ENCODE measurements at places on chromosomes 12 and 14. TPM values are rescaled to one million over a fixed set of nuclear protein-coding genes. Genes with fewer than 3 reads are reported as not detected.
A peak's percentile ranks its signal among the peaks of the same experiment; 100 is the strongest.

GRCh38 chr14:35333264-35333730 is 41.1 kb downstream of the PSMA6 start:
- H3K36me3 ChIP-seq: no peaks in the 10 kb centered on the region
- no peaks in the 10 kb centered on the region for H3K27me3 ChIP-seq
- H3K27ac ChIP-seq: peak overlapping the region; percentile 18
- DNase-seq: no peak
- peaks cover 67% of the 10 kb centered on the region for H3K4me1 ChIP-seq

DNA sequence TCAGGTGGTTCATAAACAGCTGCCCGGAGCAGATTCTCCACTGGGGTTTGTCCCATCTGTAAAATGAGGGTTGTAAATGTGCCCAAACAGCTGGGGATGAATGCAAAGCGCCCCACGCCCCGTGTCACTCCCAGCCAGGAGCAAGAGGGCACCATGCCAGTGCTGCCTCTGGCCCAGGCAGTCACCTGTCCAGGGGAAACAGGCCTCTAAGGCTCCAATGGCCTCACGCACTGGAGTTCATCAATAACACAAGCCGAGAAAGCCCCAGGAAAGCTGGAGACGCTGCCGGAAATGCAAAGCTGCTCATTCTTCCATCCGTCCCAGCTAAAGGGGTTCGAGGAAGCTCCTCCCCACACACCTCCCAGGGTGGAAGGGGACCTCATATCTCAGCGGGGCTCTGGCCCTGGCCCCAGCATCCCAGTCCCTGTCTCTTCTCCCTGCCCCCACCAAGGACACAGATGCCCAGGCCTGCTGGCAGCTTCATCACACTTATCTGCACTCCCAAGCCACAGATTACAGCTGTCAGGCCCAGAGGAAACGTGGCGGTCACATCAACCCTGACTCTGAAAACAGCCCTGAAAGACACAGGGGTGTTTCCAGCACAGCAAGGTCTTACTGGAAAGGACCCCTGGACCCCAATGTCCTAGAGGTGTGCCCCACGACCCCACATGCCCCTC is 21.5 kb downstream of the SCARB1 start:
- DNase-seq: no peak
- H3K27ac ChIP-seq: no peak overlapping the region
- peaks cover 17% of the 10 kb centered on the region for H3K4me1 ChIP-seq
- no peaks in the 10 kb centered on the region for H3K27me3 ChIP-seq

GRCh38 chr14:95359994-95360826 is 40.5 kb upstream of the CLMN start:
- H3K4me1 ChIP-seq: no peaks in the 10 kb centered on the region
- H3K27me3 ChIP-seq: no peaks in the 10 kb centered on the region
- no peak for DNase-seq
- H3K36me3 ChIP-seq: no peaks in the 10 kb centered on the region

DNA sequence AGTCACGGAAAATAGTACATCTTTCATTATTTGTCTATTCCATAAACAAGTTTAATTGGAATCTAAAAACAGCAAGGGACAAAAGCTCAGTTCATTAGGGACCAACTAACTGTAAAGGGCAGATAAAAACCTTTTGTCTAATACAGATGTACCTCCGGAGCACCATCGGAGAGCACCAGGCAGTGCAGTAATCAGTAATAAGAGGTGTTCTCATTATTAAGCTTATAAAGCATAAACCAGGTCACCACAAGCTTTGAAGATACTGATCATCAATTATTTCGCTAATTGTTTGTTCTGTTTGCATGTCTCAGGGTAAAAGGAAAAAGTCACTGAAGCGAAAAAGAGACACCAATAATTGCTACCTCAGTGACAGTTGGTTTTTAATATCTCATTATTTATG is 207.3 kb upstream of the PRKD1 start:
- H3K4me3 ChIP-seq: no peak overlapping the region
- no peaks in the 10 kb centered on the region for H3K4me1 ChIP-seq
- no peak for DNase-seq
- no peaks in the 10 kb centered on the region for H3K36me3 ChIP-seq
- H3K27me3 ChIP-seq: no peaks in the 10 kb centered on the region
- H3K27ac ChIP-seq: no peak overlapping the region

GRCh38 chr14:34336501-34336900 is 125.5 kb downstream of the SPTSSA start:
- no peaks in the 10 kb centered on the region for H3K27me3 ChIP-seq
- no peaks in the 10 kb centered on the region for H3K36me3 ChIP-seq
- H3K27ac ChIP-seq: no peak overlapping the region
- no peak overlapping the region for H3K4me3 ChIP-seq

DNA sequence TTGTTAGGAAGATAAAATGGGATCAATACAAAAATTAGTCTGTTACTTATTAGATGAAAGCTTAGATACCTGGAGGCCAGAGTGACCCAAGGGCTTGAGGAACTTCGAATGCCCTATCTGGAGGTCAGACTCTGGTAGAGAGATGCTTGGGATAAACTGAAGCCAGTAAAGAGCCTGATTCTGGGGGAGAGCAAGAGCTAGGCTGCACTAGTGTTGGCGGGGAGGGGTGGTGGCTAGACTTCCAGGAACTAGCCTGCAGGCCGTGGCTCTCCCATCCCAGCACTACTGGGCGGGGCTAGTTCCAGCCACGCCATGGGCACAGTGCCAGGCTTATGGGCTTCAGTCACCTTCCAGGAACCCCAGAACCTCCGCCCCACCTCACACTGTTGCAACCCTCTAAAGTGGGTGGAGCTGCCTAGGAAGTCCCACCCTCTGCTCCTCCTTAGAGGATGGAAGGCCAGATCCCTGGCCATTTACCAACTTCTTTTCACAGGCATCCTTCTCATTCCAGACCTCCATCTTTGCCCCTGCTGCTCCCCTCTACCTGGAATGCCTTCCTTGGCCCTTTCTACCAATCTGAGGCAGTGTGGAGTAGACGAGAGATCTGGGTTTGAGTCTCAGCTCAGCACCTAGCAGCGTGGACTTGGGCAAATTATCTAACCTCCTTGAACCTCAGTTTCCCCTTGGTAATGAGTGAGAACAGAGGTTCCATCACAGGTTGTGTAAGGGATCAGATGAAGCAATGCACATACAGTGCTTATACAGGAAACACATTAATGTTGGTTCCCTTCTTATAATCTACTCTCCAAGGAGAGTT is 6.3 kb upstream of the NFE2 start:
- H3K4me1 ChIP-seq: peaks cover 32% of the 10 kb centered on the region
- no peak overlapping the region for H3K27ac ChIP-seq
- DNase-seq: peak; percentile 78
- no peaks in the 10 kb centered on the region for H3K27me3 ChIP-seq

GRCh38 chr14:34098045-34098984 is 147.4 kb upstream of the EGLN3 start:
- H3K4me1 ChIP-seq: no peaks in the 10 kb centered on the region
- H3K4me3 ChIP-seq: no peak overlapping the region
- no peaks in the 10 kb centered on the region for H3K36me3 ChIP-seq
- peak; percentile 46 for DNase-seq
- H3K27me3 ChIP-seq: no peaks in the 10 kb centered on the region

DNA sequence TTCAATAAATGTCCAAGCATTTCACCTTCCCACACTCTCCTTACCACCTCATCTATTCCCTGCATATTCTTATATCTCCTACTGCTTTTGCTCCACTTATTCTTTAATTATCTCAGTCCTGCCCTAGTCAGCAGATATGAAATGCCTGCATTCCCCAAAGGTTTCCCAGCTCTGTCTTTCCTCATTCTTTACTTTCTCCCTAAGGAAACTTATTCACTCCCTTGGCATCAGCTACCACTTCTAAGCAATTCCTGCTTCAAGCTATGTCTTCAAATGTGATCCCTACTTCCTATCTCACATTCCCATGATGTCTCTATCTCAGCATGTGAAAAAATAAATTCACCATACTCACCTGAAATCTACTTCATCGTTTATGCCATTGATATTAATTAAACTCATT is 111.8 kb downstream of the CAPZA3 start:
- no peak overlapping the region for H3K27ac ChIP-seq
- H3K4me3 ChIP-seq: no peak overlapping the region
- no peaks in the 10 kb centered on the region for H3K4me1 ChIP-seq
- no peaks in the 10 kb centered on the region for H3K36me3 ChIP-seq
- no peak for DNase-seq

- H3K4me3 ChIP-seq: no peak overlapping the region
- peaks cover 8% of the 10 kb centered on the region for H3K4me1 ChIP-seq
- DNase-seq: no peak
- H3K36me3 ChIP-seq: no peaks in the 10 kb centered on the region
- peaks cover 44% of the 10 kb centered on the region for H3K27me3 ChIP-seq
Measured at GRCh38 chr12:54561164-54561563, 11.8 kb downstream of the PDE1B start.

- no peak overlapping the region for H3K27ac ChIP-seq
- DNase-seq: no peak
- H3K4me3 ChIP-seq: no peak overlapping the region
- H3K27me3 ChIP-seq: no peaks in the 10 kb centered on the region
- H3K4me1 ChIP-seq: no peaks in the 10 kb centered on the region
- H3K36me3 ChIP-seq: peaks cover 18% of the 10 kb centered on the region
Measured at GRCh38 chr14:68899033-68899603, 80.0 kb downstream of the ACTN1 start.

DNA sequence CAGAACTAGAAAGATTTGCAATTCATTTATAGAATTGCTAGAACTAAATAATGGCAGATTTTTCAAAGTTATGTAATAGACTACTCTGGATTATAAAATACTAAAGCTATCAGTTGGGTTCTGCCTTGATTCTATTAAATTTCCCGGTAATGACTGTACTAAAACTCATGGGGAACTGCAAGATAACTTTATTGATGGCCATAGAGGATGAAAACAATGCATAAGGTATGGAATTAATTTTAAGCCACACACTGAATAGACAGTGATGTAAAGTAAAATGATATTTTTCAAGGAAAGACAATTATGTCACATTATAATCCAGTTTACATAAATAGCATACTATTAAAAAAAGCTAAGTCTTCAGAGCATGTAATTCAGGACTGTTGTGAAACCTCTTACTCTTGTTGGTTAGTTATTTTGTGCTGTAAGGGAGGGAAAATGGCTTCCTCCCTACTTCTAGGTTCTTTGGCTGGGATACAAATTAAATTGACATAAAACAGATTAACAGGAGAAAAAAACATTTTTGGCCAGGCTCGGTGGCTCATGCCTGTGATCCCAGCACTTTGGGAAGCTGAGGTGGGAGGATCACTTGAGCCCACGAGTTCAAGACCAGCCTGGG is 134.4 kb upstream of the AMIGO2 start:
- H3K27me3 ChIP-seq: no peaks in the 10 kb centered on the region
- no peak overlapping the region for H3K4me3 ChIP-seq
- H3K36me3 ChIP-seq: no peaks in the 10 kb centered on the region
- H3K27ac ChIP-seq: no peak overlapping the region

- H3K27me3 ChIP-seq: no peaks in the 10 kb centered on the region
- H3K27ac ChIP-seq: peak overlapping the region; percentile 52
- H3K4me1 ChIP-seq: peaks cover 20% of the 10 kb centered on the region
- no peak for DNase-seq
Measured at GRCh38 chr12:49827401-49828099, 663 bp downstream of the NCKAP5L start.

DNA sequence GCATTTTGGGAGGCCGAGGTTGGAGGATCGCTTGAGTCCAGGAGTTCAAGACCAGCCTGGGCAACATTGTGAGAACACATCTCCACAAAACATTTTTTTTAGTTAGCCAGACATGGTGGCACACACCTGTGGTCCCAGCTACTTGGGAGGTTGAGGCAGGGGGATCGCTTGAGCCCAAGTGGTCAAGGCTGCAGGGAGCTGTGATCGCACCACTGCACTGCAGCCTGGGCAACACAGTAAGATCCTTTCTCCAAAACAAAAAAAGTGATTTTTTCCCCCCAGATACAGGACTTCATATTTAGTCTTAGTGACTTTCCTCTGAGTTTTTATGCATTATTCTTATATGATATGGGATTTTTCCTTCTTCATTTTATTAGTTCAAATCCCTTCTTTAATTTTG is 20.2 kb downstream of the OXA1L start:
- H3K27me3 ChIP-seq: no peaks in the 10 kb centered on the region
- peaks cover 3% of the 10 kb centered on the region for H3K4me1 ChIP-seq
- no peak for DNase-seq
- H3K27ac ChIP-seq: no peak overlapping the region
- no peaks in the 10 kb centered on the region for H3K36me3 ChIP-seq

DNA sequence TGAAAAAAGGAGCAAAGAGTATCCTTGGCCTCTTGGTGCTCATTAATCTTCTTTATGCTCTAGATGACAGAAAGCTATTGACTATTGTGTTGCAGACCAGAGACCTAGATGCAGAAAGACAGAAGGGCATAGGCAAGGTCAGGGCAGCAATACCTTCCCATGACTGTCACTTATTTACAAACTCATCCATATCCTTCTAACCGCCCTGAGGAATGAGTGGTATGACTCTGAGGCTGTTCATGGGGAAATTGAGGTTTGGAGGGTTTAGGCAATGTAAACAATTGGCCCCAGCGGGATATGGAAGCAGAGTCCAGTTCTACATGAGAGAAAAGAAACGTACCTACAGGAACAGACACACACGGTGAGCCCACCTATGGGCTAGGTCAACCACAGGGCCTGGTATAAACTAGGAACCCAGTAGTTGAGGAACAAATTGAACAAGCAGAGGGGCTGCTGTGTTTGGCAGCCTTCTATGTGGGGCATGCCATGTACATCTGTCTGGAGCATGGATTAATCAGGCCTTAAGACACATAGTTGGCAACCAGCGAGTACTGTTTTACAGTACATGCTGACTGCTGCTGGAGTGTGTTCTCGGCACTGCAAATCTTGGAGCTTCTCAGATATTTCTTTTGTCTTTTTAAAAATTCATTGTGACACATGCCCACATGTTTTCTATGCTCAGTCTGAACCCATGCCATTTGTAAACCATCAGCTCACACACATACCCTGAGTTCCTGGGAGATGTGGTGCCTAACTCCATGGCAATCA is 159.7 kb upstream of the NTF3 start:
- H3K27me3 ChIP-seq: no peaks in the 10 kb centered on the region
- no peaks in the 10 kb centered on the region for H3K36me3 ChIP-seq
- H3K27ac ChIP-seq: no peak overlapping the region
- H3K4me1 ChIP-seq: no peaks in the 10 kb centered on the region
- no peak overlapping the region for H3K4me3 ChIP-seq
- DNase-seq: no peak

GRCh38 chr12:90828621-90829020 is 126.4 kb downstream of the CCER1 start:
- no peaks in the 10 kb centered on the region for H3K27me3 ChIP-seq
- no peak for DNase-seq
- no peaks in the 10 kb centered on the region for H3K36me3 ChIP-seq
- H3K4me3 ChIP-seq: no peak overlapping the region
- H3K4me1 ChIP-seq: no peaks in the 10 kb centered on the region

- H3K4me3 ChIP-seq: peak overlapping the region; percentile 78
- no peaks in the 10 kb centered on the region for H3K27me3 ChIP-seq
- peaks cover 23% of the 10 kb centered on the region for H3K36me3 ChIP-seq
- DNase-seq: no peak
- H3K27ac ChIP-seq: peak overlapping the region; percentile 85
Measured at GRCh38 chr12:53179687-53180219, 769 bp upstream of the ZNF740 start.

- H3K27ac ChIP-seq: no peak overlapping the region
- H3K27me3 ChIP-seq: no peaks in the 10 kb centered on the region
- H3K4me3 ChIP-seq: no peak overlapping the region
- no peaks in the 10 kb centered on the region for H3K4me1 ChIP-seq
Measured at GRCh38 chr14:101174522-101174838, 271.0 kb upstream of the RTL1 start.

Gene SLC39A2
- total RNA-seq: not detected

Gene MYBPC1
- not detected for total RNA-seq

Gene ZC2HC1C
- total RNA-seq: 0.98 TPM

Gene RERGL
- total RNA-seq: not detected

Gene GDF3
- total RNA-seq: not detected

Gene ALX1
- total RNA-seq: not detected

Gene SLC25A21
- 3.5 TPM for total RNA-seq

Gene DNM1L
- total RNA-seq: 69.7 TPM
